ENCODE measurements at places on chromosomes 1 and 21.

DNA sequence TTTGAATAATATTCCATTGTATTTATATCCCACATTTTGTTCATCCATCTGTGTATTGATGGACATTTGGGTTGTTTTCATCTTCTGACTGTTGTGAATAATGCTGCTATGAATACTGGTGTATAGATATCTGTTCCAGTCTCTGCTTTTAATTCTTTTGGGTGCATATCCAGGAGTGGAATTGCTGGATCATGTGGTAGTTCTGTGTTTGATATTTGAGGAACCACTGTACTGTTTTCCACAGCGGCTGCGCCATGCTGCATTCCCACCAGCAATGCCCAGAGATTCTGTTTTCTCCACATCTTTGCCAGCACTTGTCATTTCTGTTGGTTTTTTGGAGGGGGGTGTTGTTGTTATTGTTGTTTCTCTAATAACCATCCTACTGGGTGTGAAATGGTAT lies 131.6 kb upstream of the KIF26B start:
- no peak for DNase-seq

DNA sequence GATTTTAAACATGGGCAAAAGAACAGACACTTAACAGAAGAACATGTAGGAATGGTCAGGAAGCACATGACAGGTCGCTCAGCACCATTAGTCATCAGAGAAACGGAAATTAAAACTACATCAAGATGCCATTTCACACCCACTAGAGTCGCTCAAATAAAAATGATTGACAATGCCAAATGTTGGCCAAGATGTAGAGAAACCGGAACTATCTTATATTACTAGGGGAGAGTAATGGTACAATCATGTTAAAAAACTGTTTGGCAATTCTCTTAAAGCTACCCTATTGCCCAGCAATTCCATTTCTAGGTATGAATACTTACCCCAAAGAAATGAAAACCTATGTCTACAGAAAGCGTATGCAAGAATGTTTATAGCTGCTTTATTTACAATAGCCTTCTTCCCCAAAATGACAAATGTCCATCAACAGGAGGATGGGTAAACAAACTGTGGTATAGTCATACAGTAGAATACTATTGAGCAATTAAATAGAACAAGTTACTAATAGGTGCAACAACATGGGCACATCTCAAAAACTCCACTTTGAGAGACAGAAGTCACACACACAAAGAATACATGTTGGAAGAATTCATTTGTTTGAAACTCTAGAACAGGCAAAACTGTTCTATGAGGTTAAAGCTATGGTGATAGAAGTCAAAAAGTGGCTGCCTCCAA lies 92.8 kb downstream of the ETS2 start:
- DNase-seq: no peak

- DNase-seq: no peak
Observed at GRCh38 chr1:172770071-172770470, 111.2 kb downstream of the FASLG start.

- no peak for DNase-seq
Observed at GRCh38 chr1:248890549-248891498, 15.2 kb upstream of the PGBD2 start.

DNA sequence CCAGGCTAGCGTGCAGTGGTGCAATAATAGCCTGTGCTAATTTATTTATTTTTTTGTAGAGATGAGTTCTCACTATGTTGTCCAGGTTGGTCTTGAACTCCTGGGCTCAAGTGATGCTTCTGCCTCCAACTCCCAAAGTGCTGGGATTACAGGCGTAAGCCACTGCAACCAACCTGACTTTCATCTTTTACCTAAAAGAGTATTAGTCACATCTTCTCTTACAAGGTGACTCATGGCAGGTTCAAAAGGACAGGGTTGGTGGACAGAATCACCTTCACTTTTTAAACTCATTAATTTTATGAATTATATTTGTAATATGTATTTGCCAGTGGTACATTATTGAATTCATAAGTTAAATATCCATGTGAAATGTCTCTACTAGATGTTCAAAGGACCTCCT lies 18.1 kb downstream of the JAM2 start:
- no peak for DNase-seq

DNA sequence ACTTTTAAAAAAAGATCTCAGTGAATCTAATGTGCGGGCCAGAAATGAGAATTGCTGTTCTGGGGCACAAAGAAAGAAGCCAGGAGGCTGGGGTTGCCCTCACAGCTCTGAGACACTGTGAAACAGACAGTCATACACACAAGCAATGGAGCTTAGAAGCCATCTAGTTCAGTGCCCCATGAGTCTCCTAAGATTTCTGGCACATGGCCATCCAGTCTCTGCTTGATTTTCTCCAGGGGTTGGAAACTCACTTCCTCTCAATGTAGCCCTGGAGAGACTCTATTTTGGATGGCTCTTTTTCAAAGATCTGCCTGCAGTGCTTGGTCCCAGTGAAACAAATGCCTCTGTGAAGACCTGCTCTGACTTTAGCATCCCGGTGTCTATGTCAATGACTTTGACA lies 38.6 kb downstream of the KCNN3 start:
- DNase-seq: no peak

GRCh38 chr1:43834280-43835081 lies 99.1 kb upstream of the ARTN start:
- no peak for DNase-seq

GRCh38 chr1:224673141-224673540 lies 57.0 kb downstream of the CNIH3 start:
- DNase-seq: no peak

DNA sequence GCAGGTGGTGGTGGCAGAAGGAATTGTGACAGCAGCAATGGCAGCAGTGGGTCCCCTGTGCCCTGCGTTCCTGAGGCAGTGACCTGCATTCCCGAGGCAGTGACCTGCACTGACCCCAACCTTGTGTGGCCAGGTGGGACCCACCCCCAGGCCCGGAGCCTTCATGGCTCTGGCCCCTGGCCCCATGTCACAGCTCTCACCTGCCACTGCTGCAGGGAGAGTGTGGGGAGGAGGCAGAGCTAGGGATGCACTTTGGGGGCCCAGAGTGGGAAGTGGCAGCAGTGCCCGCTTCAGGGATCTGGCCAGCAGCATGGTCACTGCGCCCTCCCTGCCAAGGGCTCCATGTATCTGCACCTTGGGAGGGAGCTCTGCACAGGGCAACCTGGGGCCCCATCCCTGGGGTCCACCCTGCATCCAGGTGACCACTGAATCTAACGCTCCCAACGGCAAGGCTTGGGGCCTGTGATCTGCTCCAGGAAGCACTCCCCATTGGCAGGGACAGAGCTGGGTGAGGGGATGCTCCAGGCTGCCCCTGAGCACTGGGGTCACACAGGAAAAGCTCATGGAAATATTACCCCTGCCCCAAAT lies 618.6 kb downstream of the RWDD3 start:
- DNase-seq: no peak

GRCh38 chr1:226674892-226675714 lies 64.0 kb downstream of the ITPKB start:
- DNase-seq: no peak

DNA sequence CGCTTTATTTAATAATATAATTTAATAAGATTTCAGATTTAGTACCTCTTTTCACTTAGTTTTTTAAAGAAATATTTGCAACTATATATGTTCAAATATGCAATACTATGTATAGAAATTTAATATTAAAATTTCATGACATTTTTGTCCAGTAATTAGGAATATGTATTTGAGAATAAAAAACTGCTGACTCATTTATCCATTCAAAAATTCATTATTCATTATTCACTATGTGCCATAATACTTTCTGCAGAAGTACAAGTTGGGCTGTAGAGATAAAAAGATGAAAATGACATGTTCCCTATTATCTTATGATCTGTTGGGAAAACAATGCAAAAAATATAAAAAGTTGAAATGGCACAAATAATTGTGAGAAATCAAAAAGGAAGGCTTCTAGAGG lies 3.4 kb upstream of the C1orf53 start:
- no peak for DNase-seq

DNA sequence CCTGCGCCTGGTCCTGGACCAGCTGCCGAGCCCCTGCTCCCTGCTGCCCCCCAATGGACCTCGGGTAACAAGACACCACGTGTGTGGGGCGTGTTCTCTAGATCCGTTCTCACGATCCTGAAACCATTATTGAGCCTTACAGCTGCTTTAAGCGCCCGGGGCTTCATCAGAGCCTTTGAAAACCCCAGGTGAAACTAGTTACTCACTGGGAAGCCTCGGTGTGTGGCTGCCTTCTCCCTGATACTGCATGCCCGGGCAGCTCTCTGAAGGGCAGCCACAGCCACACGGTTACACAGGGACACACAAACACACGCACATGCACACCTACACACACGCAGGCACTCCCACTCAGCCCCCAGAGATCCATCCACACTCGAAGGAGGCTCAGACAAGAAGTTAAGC lies 5.3 kb downstream of the HES2 start:
- peak; percentile 18 for DNase-seq

GRCh38 chr1:6956488-6957159 lies 171.4 kb downstream of the CAMTA1 start:
- no peak for DNase-seq

GRCh38 chr1:83511146-83511726 lies 487.7 kb downstream of the TTLL7 start:
- DNase-seq: peak; percentile 84

DNA sequence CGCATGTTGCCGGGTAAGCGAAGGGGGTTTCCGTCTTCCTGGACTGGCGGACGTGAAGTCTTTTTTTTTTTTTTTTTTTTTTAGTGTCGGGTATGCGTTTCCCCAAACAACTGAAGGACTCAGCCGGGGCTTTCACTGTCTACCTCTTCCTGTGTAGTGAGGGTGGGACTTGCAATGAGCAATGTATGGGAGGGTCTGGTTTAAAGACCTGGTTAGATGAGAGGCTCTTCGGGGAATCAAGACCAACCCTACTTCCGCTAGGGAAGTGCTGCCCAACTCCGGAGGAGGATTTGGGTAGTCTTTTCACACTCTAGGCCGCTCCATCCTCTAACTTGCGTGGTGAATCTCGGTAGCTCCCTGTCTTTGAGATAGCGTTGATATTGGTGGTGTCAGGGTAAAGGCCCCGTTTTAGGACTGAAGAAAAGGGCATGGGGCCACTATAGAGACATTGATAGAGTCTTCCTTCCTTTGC lies 754 bp downstream of the PRRC2C start:
- DNase-seq: peak; percentile 57

- DNase-seq: no peak
Observed at GRCh38 chr1:165426745-165427144, 18.2 kb downstream of the RXRG start.

- DNase-seq: no peak
Observed at GRCh38 chr1:200638073-200638472, 17.5 kb upstream of the KIF14 start.

- DNase-seq: no peak
Observed at GRCh38 chr21:38920631-38921398, 115.1 kb downstream of the ETS2 start.

DNA sequence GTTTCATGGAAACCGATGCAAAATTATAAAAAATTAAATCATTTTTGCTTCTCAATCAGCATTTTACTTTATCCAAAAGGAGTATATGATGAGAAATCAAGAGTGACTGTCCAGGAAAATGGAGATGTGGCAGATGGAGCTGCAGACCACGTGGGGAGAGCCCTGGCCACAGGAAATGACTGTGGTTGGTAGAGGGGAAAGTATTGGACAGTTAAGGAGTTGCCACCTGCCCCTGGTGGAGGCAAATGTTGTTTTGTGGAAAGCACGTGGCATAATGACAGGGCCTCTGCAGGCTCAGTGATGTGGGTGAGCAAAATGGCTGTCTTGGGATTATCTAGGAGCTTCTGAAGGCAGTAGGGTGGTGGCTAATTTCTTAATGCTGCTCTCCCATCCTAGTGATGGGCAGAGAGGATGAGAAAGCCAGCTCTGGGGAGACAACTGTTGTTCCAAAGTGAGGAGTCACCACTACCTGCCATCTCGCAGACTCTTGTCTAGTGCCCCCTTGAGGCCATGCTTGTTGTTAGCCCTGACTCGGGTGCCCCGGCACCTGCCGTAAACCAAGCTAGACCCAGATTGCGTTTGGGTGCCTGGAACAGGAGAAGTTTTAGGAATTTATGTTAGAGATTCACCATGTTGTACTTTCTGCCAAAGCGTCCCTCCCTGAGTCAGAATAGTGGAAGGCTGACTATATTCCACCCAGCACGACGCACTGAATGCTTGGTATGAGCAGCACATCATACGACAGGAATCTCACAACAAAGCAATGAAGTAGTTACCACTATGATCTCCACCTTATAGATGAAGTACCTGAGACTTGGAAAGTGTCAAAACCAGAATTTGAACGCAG lies 144.0 kb downstream of the ROR1 start:
- DNase-seq: no peak

- DNase-seq: no peak
Observed at GRCh38 chr1:204520834-204521709, 4.9 kb downstream of the MDM4 start.

GRCh38 chr21:36576441-36576840 lies 96.5 kb upstream of the CLDN14 start:
- DNase-seq: no peak

- DNase-seq: no peak
Observed at GRCh38 chr1:145972580-145972979, 8.1 kb downstream of the POLR3GL start.

GRCh38 chr1:56289260-56289659 lies 290.1 kb downstream of the PLPP3 start:
- no peak for DNase-seq

GRCh38 chr1:29793653-29794348 lies 557.5 kb downstream of the PTPRU start:
- no peak for DNase-seq

DNA sequence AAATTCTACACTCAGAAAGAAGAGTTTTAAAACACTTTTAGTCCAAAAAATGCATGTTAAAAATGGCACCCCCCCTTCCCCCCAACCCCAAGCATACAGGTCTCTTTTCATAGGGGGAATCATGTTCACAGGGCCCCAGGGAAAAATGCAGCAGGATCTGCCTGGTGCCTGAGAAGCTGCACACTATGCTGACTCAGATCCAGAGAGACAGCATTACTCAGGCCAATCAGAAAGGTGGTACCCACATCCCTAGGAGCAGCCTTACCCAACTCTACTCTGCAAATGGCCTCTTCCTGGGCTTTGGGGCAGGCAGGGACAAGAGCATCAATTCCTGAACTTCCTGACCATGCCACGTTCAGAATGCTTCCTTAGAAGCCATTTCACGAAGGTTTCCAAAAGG lies 119.0 kb downstream of the HIVEP3 start:
- DNase-seq: no peak

DNA sequence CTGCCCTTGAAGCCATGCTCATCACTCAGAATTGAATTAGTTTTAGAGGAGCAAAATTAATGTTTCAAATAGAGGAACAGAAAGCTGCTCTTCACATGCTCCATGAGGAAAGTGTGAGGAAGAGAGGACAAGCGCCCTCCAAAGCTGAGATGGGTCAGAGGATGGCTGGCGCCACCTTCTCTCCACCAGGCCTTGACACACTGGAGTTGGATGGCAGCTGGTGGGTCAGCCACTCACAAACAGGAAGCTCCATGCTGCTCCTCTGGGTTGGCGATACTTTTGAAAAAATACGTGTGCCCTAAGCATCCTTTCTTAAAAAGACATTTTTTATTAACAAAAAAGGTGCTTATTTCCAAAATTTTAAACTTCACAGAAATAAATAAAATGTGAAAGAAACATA lies 3.1 kb upstream of the CD2 start:
- DNase-seq: no peak
